ENCODE measurements at places on chromosomes 1 and 21. TPM values are rescaled to one million over a fixed set of nuclear protein-coding genes. Genes with fewer than 3 reads are reported as not detected.

The ANGPTL1 gene
- 19.8 TPM for total RNA-seq

The ARTN gene
- total RNA-seq = 12.5 TPM

The KRTAP19-3 gene
- total RNA-seq = not detected

The RNF186 gene
- total RNA-seq = 9.2 TPM

The BLACAT1 gene
- total RNA-seq = not detected

The AKR7A3 gene
- total RNA-seq = 57.4 TPM

The RAD54L gene
- total RNA-seq = under 0.01 TPM
